ENCODE measurements at places on chromosomes 5 and 9.

GRCh38 chr9:82781921-82782392, 281.0 kb downstream of the RASEF start:
- DNase-seq: no peak

DNA sequence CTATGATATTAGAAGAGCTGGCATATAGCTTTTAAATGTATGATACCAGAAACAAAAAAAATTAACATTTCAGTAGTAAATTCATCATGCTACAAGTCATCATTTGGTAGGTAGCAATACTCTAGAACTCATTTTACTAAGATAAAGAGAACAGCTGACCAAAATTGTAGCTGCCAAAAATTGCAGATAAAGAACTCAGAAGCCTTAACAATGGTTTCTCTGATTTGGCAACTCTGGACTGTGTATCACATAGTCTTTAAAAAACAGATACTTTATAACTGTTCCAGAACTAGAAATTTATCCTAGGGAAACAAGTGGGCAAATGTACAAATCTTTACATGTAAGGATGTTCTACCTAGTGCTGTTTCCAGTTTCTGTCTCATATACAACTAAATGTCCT, 33.9 kb downstream of the ZFR start:
- no peak for DNase-seq

DNA sequence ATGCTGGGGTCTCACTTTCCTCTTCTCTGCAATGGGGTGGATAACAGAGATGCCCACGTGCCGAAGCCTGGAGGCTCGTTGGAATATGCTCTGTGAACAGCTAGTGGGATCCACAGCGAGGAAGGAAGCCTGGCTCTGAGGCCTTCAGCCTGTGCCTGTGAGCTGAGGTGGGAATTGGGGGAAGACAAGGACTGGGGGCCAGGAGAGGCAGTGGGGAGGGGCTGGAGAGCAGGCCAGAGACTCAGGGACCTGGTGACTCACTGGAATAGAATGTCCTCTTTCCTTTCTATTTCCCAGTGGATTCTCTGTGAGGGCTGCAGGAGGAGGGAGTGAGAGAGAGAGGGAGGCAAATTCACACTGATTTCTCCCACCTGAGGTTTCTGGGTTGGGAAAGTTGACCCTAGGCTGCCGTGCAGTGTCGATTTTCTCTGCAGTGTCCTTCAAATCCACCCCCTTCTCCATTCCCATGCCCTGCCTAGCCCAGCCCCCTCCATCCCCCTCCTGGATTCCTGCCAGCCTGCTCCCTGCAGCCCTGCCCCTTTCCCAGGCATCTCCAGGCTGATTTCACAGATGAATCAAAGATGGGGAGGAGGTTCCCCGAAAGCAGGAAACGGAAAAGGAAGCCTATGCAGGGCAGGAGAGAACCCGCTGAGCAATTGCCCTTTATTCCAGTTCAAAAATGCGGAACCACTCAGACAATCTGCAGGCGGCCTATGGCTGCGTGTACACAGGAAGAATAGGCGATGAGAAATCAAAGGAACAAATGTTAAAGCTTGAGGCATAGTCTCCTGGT, 1.4 kb upstream of the SPAAR start:
- DNase-seq: no peak

- DNase-seq: no peak
Measured at GRCh38 chr9:125626187-125626586, 80.8 kb downstream of the MAPKAP1 start.

- DNase-seq: no peak
Measured at GRCh38 chr5:62690421-62690820, 111.8 kb downstream of the LRRC70 start.
